ENCODE measurements at places on chromosomes 5 and 9. TPM values are rescaled to one million over a fixed set of nuclear protein-coding genes. Genes with fewer than 3 reads are reported as not detected.

DNA sequence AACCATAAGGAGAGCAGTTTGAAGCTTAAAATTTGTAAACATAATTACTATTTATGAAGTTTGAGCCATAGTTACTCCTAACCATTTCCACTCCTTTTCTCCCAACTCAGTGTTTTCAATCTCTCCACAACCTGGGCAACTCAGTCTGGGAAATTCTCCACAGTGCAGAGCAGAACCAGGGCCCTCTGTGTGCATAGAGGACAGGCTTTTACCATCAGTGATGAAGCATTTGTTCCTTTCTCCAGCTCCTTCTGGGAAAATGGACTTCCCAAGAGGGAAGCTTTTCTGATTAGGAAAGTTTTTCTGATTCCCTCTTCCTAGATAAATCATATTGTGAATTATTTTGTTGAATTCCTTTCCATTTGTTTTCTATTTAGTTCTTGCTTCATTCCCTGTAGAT is 132.3 kb upstream of the MPDZ start:
- H3K27ac ChIP-seq = no peak overlapping the region
- H3K36me3 ChIP-seq = no peaks in the 10 kb centered on the region
- H3K4me3 ChIP-seq = no peak overlapping the region
- H3K27me3 ChIP-seq = no peaks in the 10 kb centered on the region
- no peaks in the 10 kb centered on the region for H3K4me1 ChIP-seq

DNA sequence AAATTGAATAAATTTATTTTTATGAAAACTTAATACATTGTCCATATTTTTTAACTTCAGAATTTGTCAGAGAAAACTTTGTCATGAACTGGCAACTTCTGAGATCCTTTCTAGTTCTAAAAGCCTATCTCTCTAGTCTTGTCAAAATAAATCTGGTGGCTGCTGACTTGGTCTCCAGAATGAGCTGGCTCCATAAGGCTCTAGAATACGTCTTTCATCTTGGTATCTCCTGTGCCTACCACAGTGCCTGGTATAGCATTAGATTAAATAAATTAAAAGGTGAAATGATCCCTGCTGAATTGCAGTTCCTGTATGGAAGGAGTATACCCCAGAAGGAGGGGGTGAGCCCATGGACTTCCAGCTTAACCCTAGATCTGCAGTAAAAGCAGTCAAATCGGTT is 2.6 kb upstream of the FOCAD start:
- no peaks in the 10 kb centered on the region for H3K27me3 ChIP-seq
- no peak overlapping the region for H3K4me3 ChIP-seq
- no peaks in the 10 kb centered on the region for H3K36me3 ChIP-seq
- no peak for DNase-seq

- no peaks in the 10 kb centered on the region for H3K4me1 ChIP-seq
- DNase-seq = no peak
- no peak overlapping the region for H3K27ac ChIP-seq
- no peaks in the 10 kb centered on the region for H3K36me3 ChIP-seq
These were observed 503.4 kb downstream of the PDE4D start for GRCh38 chr5:59390074-59390659.

DNA sequence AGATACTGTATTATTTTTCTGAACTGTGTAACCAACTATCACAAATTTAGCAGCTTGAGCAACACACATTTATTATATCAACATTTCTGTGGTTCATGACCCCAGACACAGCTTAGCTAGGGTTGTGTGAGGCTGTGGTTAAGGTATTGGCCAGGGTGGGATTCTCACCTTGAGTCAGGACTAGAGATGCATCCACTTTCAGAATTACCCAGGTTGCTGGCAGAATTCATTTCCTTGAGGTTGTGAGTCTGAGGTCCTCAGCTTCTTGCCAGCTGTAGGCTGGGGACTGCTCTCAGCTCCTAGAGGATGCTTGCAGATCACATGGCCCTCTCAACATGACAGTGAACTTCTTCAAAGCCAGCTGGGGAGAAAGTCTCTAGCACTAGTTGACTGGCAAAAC is 122.5 kb upstream of the RASGRF2 start:
- H3K4me1 ChIP-seq = no peaks in the 10 kb centered on the region
- H3K4me3 ChIP-seq = no peak overlapping the region
- H3K27ac ChIP-seq = no peak overlapping the region
- no peaks in the 10 kb centered on the region for H3K36me3 ChIP-seq
- no peaks in the 10 kb centered on the region for H3K27me3 ChIP-seq

GRCh38 chr9:134561427-134562145 is 80.0 kb upstream of the COL5A1 start:
- H3K4me1 ChIP-seq = no peaks in the 10 kb centered on the region
- no peak overlapping the region for H3K27ac ChIP-seq
- H3K27me3 ChIP-seq = no peaks in the 10 kb centered on the region
- no peak overlapping the region for H3K4me3 ChIP-seq

DNA sequence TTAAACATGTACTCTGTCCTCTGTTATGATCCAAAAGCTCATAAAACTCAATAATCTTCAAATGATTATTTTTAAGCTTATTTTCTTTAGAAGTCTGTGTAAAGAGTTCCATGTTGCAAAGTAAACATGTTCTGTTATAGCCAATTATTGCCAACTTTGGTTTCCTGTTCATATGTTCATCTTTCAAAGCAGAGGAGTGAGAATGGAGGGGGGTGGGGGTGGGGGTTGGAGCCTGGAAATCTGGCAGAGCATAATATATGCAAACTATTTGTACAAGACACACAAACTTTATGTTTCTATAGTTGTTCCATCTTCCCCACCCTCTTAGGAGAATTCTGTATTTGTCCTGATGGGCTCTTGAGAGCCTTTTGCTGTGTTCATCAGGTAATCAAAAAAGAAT is 135.0 kb downstream of the STARD4 start:
- H3K27me3 ChIP-seq = peaks cover 50% of the 10 kb centered on the region
- no peaks in the 10 kb centered on the region for H3K36me3 ChIP-seq

GRCh38 chr9:33249087-33249658 is 9.2 kb downstream of the SPINK4 start:
- no peak overlapping the region for H3K27ac ChIP-seq
- no peaks in the 10 kb centered on the region for H3K4me1 ChIP-seq
- no peak overlapping the region for H3K4me3 ChIP-seq
- peaks cover 5% of the 10 kb centered on the region for H3K36me3 ChIP-seq
- H3K27me3 ChIP-seq = no peaks in the 10 kb centered on the region

DNA sequence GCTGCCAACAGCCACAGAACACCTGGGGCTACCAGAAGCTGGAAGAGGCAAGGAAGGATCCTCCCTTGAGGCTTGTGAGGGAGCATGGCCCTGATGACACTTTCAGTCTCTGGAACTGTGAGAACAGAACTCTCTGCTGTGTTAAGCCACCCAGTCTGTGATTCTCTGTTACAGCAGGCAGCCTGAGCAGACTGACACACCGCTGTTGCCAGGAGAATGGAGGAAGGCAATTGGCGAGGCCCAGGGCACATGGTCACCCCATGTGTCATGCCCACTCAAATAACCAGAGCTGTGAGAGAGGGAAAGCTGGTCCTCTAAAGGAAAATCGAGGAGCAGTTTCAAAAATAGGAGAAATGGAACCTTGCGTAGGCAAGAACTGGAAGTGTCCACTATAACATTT is 12.0 kb upstream of the KIF4B start:
- no peaks in the 10 kb centered on the region for H3K36me3 ChIP-seq
- H3K27ac ChIP-seq = no peak overlapping the region

GRCh38 chr5:88544136-88544645 is 275.5 kb upstream of the TMEM161B start:
- no peaks in the 10 kb centered on the region for H3K4me1 ChIP-seq
- no peak overlapping the region for H3K27ac ChIP-seq
- no peaks in the 10 kb centered on the region for H3K36me3 ChIP-seq
- DNase-seq = no peak
- no peaks in the 10 kb centered on the region for H3K27me3 ChIP-seq
- no peak overlapping the region for H3K4me3 ChIP-seq

GRCh38 chr5:180209137-180209581 is at the start of gene RASGEF1C:
RASGEF1C (minus strand) TSS chr5:180209211; CDS start chr5:180138052, 71,159 bp downstream.
- H3K27ac ChIP-seq = no peak within 1 kb of the TSS
- H3K4me3 ChIP-seq = peak within 1 kb of the TSS; percentile 58
- peaks cover 11% of the 10 kb centered on the region for H3K4me1 ChIP-seq
- DNase-seq = peak; percentile 74

- H3K27ac ChIP-seq = no peak overlapping the region
- no peak for DNase-seq
- no peaks in the 10 kb centered on the region for H3K27me3 ChIP-seq
- H3K36me3 ChIP-seq = no peaks in the 10 kb centered on the region
- peaks cover 28% of the 10 kb centered on the region for H3K4me1 ChIP-seq
These were observed 4.8 kb downstream of the USP20 start for GRCh38 chr9:129840034-129840433.

- H3K4me3 ChIP-seq = no peak overlapping the region
- H3K4me1 ChIP-seq = peaks cover 22% of the 10 kb centered on the region
- H3K27ac ChIP-seq = peak overlapping the region; percentile 42
- no peaks in the 10 kb centered on the region for H3K27me3 ChIP-seq
- H3K36me3 ChIP-seq = no peaks in the 10 kb centered on the region
These were observed 182.3 kb upstream of the MAP1B start for GRCh38 chr5:71924980-71925379.

DNA sequence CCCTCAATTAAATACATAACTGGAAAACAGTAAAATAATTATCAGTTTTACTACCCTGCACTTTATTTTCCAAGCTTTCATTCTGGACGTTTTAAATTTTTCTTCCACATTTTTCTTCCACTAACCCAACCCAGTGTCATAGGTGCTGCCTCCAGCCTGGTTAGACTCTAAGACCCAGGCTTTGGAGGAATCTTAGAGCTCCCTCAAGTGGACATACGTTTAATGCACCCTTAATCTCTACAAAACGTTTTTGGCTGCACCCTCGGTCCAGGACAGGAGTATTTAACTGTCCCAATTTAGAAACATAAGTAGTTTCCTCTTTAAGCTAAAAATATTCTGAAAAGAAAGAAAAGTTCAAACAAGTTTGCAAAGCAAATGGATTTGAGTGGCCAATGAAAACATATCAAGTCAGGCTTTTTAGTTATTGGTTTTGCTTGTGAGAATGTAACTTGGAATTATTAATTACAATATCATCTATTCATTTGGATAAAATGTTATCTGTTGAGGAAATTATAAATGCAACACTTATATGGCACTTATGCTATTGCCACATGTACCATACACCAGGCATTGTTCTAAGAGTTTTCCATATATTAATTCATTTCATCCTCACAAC is 38.9 kb downstream of the CDH6 start:
- H3K4me1 ChIP-seq = no peaks in the 10 kb centered on the region
- H3K27me3 ChIP-seq = no peaks in the 10 kb centered on the region
- H3K4me3 ChIP-seq = no peak overlapping the region
- H3K27ac ChIP-seq = no peak overlapping the region

GRCh38 chr9:76835571-76836283 is 70.2 kb downstream of the PRUNE2 start:
- no peaks in the 10 kb centered on the region for H3K36me3 ChIP-seq
- H3K27ac ChIP-seq = peak overlapping the region; percentile 28
- H3K4me3 ChIP-seq = no peak overlapping the region
- H3K4me1 ChIP-seq = peaks cover 13% of the 10 kb centered on the region

- H3K36me3 ChIP-seq = no peaks in the 10 kb centered on the region
- peaks cover 28% of the 10 kb centered on the region for H3K4me1 ChIP-seq
- DNase-seq = peak; percentile 86
- H3K27ac ChIP-seq = peak overlapping the region; percentile 19
- H3K4me3 ChIP-seq = no peak overlapping the region
These were observed 87.6 kb downstream of the FBXO38 start for GRCh38 chr5:148471379-148471778.

DNA sequence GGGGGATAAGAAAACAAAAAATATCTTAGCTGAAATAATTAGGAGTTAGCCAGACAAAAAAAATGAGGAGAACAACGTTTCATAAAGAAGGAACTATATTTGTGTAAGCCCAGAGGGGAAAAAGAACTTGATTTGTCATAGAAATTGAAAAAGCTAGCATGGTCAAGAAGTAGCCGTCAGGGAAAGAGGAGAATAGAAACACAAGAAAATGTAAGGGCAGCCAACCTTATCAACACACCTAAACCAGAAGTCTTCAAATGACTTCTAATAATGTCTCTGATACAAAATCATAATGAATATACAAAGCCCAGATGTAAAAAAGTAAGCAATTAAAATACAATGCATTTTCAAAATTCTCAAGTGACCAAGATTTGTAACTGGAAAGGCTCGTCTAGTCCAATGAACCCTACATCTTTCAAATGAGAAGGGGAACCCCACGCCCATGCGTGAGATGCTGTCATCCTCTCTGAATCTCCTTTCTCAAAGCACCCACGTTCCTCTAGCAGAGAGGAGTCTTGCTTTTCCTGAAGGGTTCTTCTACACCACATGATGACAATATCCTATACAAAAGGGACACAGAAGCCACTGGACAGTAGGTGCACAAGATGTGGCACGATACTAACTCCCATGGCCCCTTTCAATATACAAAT is 103.7 kb downstream of the ARL15 start:
- H3K36me3 ChIP-seq = no peaks in the 10 kb centered on the region
- DNase-seq = no peak
- no peak overlapping the region for H3K27ac ChIP-seq
- no peaks in the 10 kb centered on the region for H3K27me3 ChIP-seq
- H3K4me3 ChIP-seq = no peak overlapping the region

DNA sequence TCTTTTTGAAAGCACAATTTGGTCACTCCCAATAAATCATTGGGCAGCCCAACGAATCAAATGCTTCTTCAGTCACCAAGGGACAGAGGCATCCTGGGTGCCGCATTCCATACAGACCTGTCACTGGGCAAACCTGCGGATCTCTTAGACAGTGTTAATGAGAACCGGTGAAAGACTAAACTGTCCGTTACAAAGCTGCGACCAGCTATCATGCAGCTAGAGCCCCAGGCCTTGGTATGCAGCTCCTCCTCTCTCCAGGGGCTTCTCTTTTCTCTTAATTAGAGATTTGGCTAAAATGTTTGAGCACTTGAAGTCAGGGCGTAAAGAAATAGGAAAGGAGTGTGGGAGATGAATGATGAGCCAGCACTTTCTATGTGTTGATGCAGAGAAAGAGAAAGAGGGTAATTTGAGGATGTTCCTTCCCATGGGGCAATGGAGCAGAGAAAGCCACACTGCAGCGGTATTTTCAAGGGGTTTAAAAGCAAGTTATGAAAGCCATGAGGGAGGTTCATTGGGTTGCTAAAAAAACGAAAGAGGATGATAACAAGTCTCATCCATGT is 175.3 kb downstream of the RFK start:
- DNase-seq = no peak
- no peaks in the 10 kb centered on the region for H3K36me3 ChIP-seq
- no peak overlapping the region for H3K4me3 ChIP-seq
- no peaks in the 10 kb centered on the region for H3K4me1 ChIP-seq
- no peak overlapping the region for H3K27ac ChIP-seq

DNA sequence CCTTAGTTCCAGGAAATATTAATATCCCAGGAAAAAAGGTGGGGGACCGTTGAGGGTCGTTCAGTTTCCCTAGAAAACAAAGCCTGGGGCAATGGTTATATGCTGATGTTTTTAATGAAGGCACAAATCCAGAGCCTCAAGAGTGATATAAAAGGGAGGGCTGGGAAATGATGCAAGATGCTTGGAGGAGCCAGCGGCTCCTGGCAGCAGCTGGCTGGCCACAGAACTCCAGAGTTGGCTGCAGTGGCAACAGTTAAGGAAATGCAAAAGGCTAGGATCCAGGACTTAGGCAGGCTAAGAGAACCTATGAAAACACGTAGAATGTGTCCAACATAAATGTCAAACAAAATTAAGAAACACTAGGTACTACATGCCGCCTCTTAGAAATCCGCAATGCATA is 31.0 kb upstream of the B4GALT1 start:
- no peak overlapping the region for H3K4me3 ChIP-seq
- no peak overlapping the region for H3K27ac ChIP-seq
- no peaks in the 10 kb centered on the region for H3K36me3 ChIP-seq
- no peak for DNase-seq
- peaks cover 3% of the 10 kb centered on the region for H3K4me1 ChIP-seq

GNA14 gene
- total RNA-seq = 2.5 TPM

TAF11L5 gene
- not detected for total RNA-seq

IPPK gene
- total RNA-seq = 13.2 TPM

PKD2L2 gene
- not detected for total RNA-seq

RNF20 gene
- 14.7 TPM for total RNA-seq

PCDHB5 gene
- total RNA-seq = 0.12 TPM

SHLD3 gene
- 1.4 TPM for total RNA-seq

SLC6A3 gene
- not detected for total RNA-seq
